ENCODE measurements at places on chromosomes 2 and 18.

- H3K4me3 ChIP-seq = no peak overlapping the region
- H3K27ac ChIP-seq = no peak overlapping the region
- H3K36me3 ChIP-seq = no peaks in the 10 kb centered on the region
- H3K4me1 ChIP-seq = no peaks in the 10 kb centered on the region
- no peaks in the 10 kb centered on the region for H3K27me3 ChIP-seq
These were observed 74.9 kb upstream of the DLX2 start for GRCh38 chr2:172177581-172177980.

- H3K27ac ChIP-seq = no peak overlapping the region
- DNase-seq = no peak
- no peak overlapping the region for H3K4me3 ChIP-seq
- no peaks in the 10 kb centered on the region for H3K4me1 ChIP-seq
- H3K36me3 ChIP-seq = no peaks in the 10 kb centered on the region
These were observed 13.1 kb upstream of the SMAD7 start for GRCh38 chr18:48963586-48964470.

DNA sequence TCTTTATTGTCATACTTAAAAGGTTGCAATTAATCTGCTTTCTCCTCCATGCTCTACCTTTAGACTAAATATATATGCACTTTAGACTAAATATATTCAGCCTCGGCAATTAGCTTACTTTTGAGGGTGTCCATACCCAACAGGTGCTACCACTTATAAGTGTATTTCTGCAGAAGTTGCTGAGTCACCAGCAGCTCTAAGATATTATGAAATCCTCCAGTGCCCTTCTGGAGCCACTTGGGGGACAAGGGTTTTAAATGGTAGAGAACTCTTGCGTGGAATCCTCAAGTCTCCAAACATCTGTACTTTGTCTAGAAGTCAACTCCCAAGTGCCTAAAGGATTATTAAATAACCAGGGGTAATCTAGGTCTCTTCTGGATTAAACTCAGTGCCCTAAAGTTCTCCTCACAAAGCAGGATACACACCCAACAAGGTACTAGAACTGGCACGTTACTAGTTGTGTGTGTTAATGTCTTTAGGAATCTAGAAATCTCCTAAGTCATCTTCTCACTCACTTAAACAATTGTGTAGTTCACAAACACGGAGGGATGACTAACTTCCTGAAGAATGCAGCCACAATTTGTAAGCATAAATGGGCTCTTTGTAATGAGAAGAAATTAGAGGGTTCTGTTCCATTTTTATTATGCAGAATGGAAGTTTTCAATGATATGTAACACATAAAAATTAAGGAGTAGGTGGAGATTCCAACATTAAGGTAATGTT is 159.7 kb downstream of the CD226 start:
- H3K4me1 ChIP-seq = no peaks in the 10 kb centered on the region
- H3K27me3 ChIP-seq = no peaks in the 10 kb centered on the region
- H3K27ac ChIP-seq = no peak overlapping the region

DNA sequence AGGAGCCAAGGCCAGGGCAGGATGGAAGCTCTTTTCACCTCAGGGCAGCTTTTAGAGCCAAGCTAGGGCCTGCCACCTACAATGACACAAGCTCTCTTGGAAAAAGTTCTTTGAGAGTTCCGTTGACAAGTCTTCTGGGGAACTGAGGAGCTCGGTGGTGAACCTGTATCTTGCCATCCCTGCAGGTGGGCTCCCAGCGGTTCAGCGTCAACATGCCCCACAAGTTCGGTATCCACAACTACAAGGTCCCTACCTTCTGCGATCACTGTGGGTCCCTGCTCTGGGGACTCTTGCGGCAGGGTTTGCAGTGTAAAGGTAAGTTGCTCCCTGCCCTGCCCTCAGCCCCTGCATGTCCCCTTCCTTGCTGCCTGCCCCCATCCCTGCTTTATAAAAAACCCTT is 312.8 kb upstream of the EPAS1 start:
- no peak overlapping the region for H3K27ac ChIP-seq
- DNase-seq = no peak
- H3K4me3 ChIP-seq = no peak overlapping the region
